ENCODE measurements at places on chromosomes 12 and 14.

- no peak for DNase-seq
Observed at GRCh38 chr14:61103541-61104339, 122.7 kb downstream of the SLC38A6 start.

DNA sequence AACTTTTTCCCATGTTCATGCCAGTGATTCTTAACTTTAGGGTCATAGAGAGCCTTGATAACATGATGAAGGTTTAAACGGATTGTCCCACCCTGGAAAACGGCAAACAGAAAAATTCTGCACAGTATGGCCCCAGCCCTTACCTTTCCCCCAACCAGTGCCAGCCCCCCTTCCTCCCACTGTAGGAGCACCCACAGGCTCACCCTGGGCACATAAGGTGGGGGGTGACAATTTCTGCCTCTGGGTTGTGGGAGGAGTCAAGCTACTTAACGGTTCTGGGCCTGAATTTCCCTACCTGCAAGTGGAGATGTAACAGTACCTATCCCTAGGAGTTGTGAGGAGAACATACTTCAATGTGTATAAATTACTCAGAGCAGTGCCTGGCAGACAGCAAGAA, 18.0 kb downstream of the XRCC3 start:
- no peak for DNase-seq

- no peak for DNase-seq
Observed at GRCh38 chr14:53744857-53745256, 211.8 kb downstream of the BMP4 start.

- DNase-seq, result no peak
Observed at GRCh38 chr12:130762319-130762675, 46.2 kb upstream of the RIMBP2 start.

DNA sequence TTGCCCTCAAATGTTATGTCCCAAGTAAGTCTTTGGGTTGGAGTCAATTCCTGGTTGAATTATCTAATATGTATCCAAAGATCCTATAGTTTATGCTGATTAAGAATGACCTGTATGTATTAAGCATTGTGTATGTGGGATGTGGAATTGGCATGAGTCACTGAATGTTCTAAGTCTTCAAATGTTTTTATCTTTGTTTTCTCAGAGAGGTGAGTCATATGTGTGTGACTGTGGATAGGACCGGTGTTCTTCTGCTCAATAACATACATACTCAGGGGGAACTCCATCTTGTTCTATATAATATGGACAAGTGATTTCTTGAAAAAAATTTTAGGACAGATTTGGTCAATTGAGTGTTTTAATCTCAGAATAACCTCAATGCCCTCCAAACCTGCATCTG, 57.9 kb downstream of the NAV3 start:
- DNase-seq, result no peak

DNA sequence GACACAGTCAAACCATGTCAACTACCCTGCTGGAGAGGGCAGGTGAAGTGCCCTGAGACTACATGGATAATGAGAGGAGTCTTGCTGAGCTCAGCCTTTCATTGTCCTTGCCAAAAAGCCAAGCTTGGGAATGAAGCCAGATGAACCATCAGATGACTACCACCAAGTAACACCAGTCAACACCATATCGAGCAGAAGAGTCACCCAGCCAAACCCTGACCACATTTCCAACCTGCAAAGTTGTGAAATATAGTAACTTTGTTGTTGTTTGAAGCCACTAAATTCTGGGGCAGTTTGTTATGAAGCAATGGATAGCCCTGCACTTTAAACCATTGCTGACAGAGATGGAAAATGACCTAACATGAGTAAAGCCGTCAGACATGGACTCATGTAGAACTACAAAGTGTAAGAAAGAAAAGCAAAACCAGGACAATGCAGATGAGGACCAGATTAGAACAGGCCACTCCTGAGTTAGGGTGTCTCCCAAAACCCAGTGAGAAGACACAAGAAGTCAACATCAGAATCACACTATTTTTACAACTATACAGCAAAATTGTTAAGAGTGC, 12.5 kb upstream of the CRADD start:
- no peak for DNase-seq

DNA sequence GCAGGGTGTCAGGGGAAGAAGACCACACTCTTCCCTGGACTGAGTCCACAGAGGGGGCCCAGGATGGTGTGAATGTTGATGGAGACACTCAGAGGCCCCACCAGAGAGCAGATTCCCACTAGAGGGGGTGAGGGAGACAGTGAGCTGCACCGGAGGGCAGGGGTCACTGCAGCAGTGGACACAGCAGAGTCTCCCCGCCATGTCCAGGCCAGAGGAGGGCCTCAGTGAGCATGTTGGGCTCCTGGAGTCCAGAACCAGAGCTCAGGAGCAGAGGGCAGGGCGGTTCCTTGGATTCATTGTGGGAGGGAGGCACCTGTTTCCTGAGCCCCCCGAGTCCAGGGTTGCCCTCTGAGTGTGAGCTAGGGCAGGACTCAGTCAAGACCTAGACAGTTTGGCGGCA, 1.8 kb upstream of the KRT82 start:
- DNase-seq, result no peak

- DNase-seq, result no peak
Observed at GRCh38 chr14:93212432-93212831, 5.4 kb downstream of the UBR7 start.

- no peak for DNase-seq
Observed at GRCh38 chr12:105723494-105723893, 393.0 kb downstream of the C12orf75 start.

- DNase-seq, result no peak
Observed at GRCh38 chr14:102826161-102826560, 48.9 kb downstream of the TRAF3 start.

- no peak for DNase-seq
Observed at GRCh38 chr14:104150136-104151025, 12.0 kb downstream of the KIF26A start.

DNA sequence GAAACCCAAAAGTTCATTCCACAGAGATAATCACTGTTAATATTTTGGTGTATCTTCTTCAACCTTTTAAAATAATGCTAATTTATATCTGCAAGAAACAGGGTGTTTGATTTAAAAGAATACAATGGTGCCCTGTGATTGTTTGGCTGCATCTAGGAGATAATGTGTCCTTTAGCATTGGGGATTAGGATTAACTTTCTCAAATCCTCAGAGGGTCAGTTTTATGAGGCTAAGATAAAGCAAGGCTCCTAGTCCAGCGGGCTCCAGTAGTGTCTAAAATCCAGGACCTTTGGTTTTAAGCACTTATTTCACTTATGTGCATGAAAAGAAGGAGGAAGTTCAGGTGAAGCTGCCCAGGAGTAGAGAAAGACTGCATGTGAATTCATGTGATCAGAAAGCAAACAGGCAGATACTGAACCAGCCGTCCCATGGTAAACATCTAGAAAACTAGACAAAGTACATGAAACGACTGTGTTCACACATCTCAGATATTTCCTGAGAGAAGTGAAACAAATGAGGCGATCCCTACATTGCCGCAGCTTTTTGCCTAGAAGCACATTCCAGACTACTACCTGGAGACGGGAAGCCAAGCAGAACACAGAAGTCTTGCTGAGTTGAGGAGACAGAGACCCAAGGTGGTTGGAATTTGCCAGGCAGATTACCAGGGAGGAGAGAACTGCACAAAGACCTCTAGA, 129.1 kb upstream of the MAX start:
- no peak for DNase-seq

DNA sequence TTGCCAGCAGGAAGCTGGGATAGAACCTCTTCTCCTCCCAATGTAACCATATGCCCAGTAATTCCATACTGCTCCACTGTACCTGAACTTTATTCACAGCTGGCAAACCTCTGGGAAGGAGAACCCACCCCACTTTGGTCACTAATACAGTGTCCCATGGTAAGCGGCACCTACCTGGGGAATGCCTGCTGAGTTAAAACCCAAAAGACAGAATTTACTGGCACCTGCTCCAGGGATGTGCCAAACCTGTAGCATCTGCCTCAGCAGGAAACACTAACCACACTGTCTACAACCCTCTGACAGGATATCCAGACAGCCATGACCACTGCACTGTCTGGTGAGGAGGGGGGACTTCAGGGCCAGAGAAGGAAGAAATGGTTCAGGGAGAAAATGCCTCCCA, 26.6 kb downstream of the DDX24 start:
- DNase-seq, result no peak

Data from stimulated activated CD4-positive, alpha-beta T cell treated with anti-CD3 and anti-CD28 coated beads, Interleukin-4, amount 100 ng/mL, for 48 hours (primary cell).